ENCODE measurements at places on chromosomes 1 and 21.

GRCh38 chr1:25774921-25775771 is 24.8 kb upstream of the SELENON start:
- no peak for DNase-seq

DNA sequence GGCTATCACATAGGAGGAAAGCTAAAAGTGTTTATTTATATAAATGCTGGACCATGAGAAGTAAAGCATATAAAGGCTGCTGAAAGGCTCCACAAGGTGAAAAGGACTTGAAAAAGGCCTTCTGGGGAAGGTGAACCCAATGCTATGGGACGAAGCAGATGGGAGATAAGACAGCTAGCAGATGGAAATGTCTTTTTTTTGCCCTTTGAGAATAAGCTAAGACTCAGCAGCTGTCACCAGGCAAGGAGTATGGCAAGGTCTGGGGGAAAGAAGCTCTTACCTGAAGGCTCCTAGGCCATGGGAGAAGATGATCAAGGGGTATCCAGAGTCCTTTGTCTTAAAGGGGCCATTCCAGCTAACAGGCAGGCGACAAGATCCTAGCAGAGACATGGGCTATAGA is 9.9 kb downstream of the PAFAH2 start:
- no peak for DNase-seq

DNA sequence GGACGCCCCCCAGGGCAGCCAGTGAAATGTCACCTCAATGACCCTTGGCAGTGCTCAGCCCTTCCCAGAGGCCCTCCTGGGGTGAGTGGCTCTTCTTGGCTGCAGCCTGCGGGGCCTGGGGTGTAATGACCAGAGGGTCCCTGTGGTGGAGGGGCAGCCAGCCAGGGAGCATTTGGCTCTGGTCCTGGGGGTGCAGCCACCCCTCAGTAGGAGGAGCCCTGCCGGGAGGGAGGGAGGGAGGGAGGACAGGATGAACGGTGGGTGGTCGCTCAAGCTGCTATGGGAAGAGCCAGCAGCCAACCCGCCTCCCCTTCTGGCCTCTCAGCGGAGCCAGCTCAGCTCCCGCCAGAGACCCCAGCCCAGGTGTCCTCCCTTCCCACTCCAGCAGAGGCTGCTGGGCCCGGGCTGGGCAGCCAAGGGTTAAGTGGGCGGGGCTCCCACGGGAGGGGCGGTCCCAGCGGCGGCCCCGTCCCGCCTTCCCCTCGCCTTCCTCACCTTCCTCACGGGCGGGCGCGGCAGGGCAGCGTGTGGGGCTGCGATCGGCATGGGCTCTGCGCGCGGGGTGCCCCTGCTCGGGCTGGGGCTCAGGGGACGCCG is 9.0 kb upstream of the PLCH2 start:
- DNase-seq = no peak

DNA sequence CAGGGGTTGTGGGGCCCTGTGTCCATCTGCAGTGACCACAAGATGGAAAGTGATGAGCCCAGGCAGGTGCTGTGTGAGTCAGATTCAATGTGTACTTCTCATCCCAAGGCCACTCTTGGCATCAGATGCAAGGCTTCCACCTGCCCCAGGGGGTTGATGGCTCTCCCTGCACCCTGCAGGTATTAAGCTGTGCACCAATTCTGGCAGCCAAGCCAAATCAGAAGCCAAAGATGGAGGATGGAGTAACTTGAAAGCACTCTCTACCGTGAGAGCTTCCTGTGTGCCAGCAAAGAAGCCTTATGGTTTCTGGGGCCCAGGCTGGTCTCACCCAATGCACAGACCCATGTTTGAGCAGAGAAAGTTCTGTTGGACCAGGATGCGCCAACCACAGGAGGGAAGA is 44.3 kb upstream of the TENT5C start:
- no peak for DNase-seq
